ENCODE measurements at places on chromosomes 6 and 20.
A peak's percentile ranks its signal among the peaks of the same experiment; 100 is the strongest.

DNA sequence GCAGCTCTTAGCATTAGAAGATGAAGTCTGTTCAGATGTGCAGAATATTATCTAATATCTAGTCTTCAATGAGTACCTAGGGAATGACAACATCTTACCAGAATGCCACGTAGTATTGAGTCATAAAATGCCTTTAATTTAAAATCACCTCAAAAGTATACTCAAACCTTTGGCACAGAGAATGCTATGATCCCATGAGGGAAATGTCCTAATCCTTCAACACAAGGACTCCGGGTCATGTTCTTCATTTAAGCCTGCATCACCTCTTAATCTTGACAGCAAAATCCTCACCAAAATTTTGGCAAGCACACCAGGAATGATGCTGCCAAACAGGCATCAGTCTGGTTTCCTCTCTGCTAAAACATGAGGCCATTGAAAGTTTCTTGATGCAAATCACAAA lies 23.6 kb upstream of the MARCKS start:
- DNase-seq, result no peak

DNA sequence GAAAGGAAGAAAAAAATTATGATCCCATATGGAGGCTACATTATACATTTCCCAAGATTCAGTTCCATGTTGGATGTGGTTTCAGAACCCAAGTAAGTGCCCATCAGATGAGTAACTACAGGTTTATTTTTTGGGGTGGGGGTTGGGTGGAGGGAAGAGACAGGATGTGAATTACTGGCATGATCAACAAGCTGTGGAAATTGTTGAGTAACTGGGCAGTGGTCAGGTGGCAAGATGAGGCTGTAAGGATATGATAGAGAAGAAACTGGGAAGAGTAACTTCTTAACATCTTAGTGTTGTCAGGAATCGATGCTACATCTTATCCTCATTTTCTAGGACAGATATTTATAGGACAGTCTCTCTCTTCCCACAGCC lies 153.5 kb downstream of the CFAP61 start:
- DNase-seq, result no peak

DNA sequence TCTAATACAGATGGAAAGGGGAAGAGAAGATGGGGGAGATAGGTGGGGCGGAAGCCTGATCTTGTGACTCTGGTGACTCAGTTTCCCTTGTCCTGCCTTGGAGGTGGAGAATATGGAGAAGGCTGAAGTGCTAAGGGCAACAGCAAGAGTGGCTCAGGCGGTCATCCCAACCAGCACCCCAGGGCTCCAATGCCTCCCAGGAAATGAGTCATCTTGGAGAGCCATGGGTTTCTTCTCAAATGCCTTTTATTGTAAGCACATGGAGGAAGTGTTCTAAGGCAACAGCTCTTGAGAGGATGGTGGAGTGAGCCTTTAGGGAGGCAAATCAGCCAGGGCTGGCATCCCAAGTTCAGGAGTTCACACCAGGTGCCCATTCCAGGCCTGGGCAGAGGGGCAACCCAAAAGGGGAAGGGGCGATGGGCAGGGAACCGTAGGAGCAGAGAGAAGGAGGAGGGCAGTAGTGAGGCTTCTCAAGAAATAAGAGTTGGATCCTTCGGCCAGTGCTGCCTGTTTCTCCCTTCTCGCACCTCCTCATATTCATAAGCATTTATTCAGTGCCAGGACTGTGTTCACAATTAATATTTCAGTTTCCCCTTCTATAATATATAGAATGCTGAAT lies 13.2 kb upstream of the AHCY start:
- DNase-seq, result no peak

DNA sequence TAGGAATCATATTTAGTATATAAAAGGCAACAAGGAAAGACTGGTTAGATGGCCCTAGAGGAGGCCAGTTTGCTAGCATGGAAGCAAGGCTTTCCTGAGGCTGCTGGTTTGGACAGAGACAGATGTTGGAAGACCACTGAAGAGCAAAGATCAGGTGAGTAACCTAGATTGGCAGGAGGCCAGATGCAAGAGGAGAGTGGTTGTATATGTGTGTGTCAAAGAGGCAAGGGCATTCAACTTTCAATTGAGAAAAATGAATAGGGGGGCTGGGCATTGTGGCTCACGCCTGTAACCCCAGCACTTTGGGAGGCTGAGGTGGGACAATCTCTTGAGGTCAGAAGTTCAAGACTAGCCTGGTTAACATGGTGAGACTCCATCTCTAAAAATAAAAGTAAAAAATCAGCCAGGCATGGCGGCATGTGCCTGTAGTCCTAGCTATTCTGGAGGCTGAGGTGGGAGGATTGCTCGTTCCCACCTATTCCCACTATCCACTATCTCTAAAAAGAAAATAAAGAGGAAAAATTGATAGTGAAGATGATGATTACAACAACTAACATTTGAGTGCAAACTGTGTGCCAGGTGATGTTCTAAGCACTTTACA lies 79.8 kb downstream of the PRDM1 start:
- DNase-seq, result no peak

DNA sequence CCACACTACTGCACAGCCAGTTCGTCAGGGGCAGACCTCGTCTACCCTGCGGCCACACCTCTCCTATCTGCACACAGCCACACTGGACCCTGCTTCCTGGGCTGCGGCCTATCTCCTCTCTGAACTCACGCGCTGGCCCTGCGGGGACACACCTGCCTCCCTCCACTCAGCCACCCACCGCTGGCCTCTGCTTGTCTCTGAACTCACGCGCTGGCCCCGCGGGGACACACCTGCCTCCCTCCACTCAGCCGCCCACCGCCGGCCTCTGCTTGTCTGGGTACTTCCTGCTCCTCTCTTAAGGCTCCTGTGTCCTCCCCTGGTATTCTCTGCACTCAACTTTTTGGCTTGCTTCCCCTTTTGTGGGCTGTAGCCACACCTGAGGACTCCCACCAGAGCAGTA lies 52.3 kb downstream of the HUS1B start:
- no peak for DNase-seq

DNA sequence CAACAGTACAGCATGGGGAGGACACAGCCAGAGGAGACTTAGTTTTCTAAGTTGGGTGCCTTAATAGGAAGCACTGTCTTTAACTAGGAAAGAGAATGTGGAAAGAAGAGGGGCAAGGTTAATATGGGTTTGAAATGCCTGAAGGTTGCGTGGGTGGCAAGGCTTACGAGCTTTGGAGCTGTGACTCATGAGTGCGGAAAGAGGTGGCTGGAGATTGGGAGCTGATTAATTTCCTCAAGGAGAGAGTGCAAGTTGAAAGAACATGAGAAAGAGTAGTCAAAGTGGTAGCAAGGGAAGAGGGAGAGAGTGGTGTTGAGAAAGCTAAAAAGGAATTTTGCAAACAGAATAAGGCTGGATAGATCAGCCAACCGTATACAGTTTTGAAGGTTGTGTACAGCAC lies 315.1 kb upstream of the PRND start:
- DNase-seq, result no peak

DNA sequence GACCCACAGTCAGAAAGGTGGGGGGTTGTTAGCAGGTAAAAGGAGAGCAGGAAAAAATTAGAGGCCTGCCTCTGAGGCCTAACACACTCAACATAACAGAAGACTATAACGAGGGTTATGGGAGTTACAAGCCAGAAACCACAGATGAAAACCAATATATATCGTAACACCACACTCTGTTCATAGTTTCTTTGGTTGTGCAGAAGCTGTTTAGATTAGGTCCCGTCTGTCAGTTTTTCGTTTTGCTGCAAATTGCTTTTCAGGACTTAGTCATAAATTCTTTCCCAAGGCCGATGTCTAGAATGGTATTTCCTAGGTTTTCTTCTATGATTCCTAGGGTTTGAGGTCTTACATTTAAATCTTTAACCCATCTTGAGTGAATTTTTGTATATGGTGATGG lies 3.7 kb upstream of the MAP3K5 start:
- DNase-seq, result no peak

- no peak for DNase-seq
Measured at GRCh38 chr6:7292596-7293255, 20.3 kb downstream of the SSR1 start.

DNA sequence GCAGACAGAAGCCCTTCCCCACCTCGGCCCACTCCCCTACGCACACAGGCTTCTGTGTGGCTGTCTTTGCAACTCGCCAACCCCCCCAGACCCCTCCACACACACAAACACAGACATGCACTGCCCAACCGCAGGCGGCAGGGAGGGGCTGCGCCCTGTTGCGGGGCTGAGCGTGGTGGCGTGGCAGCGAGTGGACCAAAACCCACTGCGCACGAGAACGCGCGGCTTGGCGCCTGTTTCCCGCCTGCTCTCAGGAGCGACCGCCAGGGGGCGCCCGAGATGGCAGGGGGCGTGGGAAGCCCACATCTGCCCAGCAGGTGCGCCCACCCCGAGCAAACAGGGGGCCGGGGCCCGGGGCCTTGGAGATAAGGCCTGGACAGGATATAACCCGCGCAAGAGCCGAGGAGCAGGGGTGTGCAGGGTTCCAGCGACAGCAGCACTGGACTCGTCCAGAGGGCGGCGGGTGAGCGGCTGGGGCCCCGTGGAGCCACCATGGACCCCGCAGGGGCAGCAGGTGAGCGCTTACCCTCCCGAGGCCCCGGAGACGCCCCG lies at the start of gene RBPJL:
Gene RBPJL, plus strand, starts transcription at position 410 of the 552 bp plus-strand sequence. Its CDS starts 83 bp downstream, at position 493.
- DNase-seq, result no peak

DNA sequence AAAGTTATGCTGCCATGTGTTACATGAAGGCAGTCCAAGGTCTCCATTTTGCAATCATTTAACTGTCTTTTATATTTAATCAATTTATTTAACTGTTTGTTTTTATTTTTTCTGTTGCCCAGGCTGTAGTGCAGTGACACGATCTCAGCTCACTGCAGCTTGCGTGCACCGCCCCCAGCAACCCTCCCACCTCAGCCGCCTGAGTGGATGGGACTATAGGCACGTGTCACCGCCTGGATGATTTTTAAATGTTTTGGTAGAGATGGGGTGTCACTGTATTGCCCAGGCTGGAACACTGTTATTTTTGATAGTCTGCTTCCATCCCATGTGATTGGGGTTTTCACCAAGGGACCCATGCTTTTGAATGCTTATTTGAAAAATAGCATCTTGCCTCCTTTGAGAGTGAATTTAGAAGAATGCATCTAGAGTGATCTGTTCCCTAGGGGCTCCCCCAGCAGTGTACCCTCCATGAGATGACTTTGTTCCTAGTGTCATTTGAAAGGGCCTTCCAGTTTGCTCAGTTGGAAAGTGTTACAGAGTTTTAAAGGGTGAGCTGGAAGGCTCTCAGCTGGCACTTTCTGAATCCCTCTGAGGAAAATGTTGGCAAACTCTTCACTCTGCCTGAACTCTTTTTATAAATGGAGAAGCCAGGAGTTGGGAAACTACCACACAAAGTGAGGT lies 143.4 kb downstream of the JARID2 start:
- DNase-seq, result peak; percentile 40

DNA sequence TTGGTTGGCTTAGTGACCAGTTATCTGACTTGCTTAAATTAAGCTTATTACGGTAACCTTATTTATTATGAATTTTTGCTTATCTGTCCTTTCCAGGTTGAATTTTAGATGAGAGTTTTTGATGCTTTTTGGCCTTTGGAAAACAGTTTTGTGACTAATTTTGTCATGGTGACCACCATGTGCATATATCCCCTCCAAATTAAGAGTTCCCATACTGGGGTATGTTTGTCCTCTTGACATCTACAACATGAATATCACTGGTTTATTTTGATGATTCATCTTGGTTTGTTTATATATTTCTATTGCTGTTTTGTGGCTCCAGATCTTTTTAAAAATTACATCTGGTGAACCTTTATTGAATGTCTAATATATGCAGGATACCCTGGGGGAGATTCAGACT lies 61.4 kb downstream of the PHF20 start:
- DNase-seq, result no peak

DNA sequence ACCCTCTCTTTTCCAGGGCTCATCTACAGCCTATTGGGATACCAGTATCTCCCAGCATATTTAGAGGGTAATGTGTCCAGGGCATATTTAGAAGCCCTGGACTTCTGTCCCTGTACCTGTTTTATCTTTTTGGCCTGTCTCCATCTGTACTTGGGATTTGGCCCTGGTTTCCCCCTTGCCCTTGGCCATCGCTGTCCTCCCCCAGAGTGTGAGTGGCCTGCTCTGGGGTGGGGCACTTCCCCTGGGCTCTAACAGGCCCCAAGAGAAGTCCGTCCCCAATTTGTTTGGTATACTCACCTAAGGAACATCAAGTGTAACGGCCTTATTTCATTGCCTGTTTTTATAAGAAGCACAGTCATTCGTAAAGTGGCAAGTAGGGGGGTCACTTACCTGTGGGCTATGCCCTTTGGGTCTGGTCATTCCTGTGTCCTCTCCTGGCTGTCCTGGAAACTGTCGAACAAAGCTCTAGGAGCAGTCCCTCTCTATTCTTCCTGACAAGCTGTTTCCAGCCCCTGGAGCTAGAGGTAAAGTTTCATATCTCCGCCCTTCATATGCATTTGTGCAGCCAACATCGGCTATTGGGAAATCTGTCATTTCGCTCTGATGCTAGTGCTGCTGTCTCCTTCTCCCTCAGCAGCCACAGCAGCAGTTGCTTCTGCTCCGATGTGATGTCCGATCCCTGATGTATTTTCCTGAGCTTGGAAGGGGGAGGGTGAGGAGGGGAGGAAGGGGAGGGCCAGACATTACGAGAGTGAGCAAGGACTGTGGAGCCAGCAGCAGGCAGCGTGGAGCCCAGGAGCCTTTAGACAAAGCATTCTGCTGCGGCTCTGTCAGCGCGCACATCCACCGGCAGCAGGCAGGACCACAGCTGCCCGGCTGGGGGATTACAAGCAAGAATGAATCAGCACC lies 83.4 kb downstream of the TCP11 start:
- peak; percentile 12 for DNase-seq

DNA sequence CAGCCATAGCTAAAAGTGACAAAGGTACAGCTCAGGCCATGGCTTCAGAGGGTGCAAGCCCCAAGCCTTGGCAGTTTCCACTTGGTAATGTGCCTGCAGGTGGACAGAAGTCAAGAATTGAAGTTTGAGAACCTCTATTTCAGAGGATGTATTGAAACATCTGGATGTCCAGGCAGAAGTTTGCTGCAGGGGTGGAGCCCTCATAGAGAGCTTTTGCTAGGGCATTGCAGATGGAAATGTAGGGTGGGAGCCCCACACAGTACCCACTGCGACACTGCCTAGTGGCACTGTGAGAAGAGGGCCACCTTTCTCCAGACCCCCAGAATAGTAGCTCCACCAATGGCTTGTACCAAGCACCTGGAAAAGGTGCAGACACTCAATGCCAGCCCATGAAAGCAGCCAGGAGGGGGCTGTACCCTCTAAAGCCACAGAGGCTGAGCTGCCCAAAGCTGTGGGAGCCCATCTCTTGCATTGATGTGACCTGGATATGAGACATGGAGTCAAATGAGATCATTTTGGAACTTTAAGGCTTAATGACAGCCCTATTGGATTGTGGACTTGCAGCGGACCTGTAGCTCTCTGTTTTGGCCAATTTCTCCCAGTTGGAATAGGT lies 1299.4 kb upstream of the MAP3K7 start:
- no peak for DNase-seq

- no peak for DNase-seq
Measured at GRCh38 chr6:14040042-14040441, 77.5 kb upstream of the CD83 start.

- no peak for DNase-seq
Measured at GRCh38 chr6:116027801-116028200, 32.9 kb downstream of the FRK start.
